Activated CD8-positive, alpha-beta memory T cell treated with anti-CD3 and anti-CD28 coated beads for 1 hour (primary cell): ENCODE measurements at places on chromosomes 7 and 10.

GRCh38 chr7:38938001-38938485, 29.1 kb upstream of the VPS41 start:
- no peak for DNase-seq

DNA sequence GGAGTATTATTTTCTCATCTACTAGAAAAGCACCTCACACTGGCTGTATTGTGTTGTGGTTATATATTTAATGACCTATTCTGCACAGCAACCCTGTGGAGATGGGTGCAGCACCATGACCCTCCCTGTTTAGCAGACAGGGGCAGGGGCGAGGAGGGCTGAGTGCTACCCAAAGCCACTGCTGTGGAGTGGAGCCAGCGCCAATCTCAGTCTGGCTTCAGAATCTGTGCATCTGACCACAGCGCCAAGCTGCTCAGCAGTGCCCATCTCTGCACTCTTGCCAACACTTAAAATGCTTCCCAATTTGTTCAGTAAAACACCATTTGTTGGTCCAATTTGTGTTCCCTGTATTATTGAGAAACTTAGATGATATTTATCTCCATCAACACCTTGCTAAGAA, 239.1 kb downstream of the ZMYND11 start:
- no peak for DNase-seq

DNA sequence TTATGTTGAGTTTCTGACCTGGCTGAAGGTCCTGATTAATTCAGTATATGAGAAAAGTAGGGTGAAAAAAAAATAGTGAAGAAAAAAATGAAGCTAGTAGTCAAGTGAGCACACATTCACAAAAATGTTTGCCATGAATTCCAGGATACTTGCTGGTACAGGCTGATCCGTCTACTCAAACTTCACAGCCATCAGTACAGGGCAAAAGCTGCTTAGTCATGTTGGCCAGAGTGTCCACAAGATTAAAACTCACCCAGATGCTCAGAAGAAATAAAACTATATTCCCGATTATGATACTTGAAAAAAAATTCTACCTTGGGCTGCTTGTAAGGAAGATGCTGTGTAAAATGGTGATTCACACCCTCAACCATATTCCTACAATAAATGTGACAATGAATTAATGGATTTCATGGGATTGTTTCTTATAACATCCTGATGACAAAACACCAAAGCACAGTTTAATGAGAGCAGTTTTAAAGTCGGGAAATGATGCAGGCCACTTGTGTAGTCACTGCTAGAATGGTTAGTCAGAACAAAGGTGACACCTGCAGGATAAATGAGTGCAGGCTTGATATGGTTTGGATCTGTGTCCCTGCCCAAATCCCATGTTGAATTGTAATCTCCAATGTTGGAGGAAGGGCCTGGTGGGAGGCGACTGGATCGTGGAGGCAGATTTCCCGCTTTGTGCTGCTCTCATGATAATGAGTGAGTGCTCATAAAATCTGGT, 49.2 kb upstream of the ANKRD1 start:
- no peak for DNase-seq

DNA sequence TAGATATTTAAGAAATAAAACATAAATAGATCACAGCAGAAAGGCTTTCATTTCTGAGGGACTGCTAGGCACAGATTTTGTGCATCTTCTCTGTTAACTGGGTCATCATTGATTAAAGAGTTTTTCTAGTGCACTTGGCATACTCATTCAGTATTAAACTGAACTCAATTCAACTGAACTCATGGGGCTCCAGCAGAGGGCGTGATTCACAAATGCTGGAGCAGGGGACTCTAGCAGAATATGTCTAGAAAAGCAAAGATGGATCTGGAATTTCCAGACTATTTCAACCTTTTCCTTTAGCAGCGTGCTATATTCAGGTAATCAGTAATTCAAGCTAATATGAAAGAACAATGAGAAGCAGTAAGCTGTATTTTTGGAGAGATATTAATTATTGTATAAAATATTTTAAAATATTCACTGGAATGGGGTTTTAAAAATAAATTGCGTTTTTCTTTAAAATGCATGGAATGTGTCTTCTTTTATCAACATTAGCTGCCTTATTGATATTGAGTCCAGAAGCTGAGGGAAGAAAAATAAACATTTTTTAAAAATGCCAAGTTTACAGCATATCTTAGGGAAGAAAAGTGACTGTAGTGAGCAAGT, 296.8 kb upstream of the CACNA2D1 start:
- no peak for DNase-seq

DNA sequence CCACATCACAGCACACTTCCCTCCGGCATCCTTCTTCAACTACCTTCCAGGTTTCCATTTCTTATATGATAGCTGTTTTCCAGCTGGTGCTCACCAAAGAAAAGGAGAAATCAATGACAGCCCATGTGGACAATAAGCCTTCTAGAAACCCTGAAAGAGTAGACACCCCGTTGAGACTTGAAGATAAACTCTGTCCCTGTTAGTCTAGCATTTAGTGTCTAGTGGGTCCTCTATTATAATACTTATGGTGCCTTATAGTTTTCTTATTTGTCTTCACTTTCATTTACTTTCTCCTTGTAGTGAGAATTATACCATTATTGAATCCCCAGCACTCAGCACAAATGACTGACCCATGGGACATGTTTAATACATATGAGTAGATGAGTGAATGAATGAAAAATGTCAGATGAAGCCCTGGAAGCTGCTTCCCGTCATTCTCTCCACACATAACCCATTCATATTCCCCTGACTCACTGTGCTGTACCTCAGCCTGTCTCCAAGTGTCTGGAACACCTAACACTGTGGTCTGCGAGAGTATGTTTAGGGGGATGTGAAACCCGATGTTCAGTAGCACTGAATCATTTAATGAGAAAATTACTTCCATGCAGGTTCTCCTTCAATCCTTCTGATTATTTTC, 377.6 kb downstream of the GPR158 start:
- no peak for DNase-seq

DNA sequence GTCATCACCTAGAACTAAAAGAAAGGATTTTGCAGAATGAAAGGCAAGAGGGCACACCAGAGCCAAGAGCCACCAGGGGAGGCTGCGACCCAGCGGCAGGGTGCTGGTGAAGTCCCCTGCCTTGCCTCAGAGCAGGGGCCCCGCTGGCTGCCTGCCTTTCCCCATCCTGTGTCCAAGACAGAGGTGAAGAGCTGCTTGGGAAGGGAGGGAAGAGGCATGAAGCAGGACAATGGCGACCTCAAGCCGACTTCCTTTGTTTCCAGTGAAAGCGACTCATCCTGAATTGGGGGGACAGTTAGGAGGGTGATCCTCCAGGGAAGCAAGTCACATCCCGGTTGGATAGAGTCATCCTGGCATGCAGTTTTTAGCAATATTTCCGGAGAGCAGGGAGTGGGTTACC, 255.5 kb upstream of the YAE1 start:
- DNase-seq: no peak

- no peak for DNase-seq
Measured at GRCh38 chr10:72814099-72814790, 79.3 kb upstream of the OIT3 start.

DNA sequence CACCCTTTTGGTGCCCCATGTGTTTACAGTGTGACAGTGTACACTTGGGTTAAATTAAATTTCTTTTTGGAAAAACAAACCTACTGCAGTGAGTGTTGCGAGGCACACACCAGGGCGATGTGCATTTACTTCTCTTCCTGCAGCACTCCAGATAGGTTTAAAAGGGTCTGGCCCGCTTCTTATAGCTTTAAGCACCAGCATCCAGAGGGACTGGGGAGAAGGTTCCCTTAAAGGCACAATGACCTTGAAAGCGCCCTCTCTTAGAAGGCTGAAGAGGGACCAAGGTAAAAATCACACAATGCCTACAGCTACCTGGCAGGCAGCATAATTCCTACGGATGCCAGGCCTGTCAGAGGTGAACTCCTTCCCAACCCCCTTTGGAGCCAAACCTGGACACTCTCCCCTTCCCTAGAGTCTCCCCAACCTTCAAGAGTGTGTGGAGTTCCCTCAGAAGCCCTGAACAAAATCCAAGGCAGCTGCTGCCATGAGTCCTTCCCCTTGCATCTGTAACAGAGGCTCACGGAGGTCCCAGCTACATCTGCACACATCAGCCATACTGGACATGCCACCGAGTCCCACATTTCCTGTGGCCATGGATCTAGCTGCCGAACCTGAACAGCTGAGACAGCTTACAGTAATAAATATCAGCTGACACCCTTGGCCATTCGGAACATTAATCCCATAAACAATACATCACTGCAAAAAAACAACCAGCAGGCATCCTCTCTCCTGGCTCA, 33.2 kb downstream of the TRIM8 start:
- no peak for DNase-seq

DNA sequence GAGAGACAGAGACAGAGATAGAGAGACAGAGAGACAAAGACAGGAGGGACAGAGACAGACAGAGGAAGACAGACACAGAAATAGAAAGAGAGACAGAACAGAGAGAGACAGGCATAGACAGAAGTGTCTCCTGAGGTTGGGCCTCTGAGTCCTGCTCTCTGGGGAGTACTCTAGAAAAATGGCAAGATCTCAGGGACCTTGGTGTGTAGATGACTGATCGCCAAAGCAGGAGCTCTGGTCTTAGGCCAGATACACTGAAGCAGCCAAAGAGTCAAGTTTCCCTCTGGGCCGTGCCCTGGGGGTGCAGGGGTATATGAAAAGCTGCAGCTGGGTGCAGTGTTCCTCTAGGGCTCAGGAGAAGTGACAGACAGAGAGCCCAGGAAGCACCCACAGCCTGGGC, 176.6 kb upstream of the TNS3 start:
- DNase-seq: no peak

DNA sequence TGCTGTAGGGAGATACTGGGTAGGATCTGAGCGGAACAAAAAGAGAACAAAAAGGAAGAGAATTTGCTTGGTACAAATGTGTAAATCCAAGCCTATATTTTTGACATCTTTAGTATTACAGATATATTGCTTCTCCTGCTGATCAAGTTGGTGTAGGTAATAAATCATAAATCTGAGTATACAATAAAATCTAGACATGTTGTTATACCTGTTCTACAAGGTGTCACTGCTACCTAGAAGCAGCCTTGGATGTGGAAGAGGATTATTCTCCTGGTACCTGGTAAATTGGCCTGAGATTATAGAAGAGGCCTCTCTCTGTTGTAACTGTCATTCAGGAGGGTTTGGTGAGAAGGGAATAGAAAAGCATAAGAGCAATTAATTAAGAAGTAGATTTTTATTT, 89.9 kb upstream of the LSM8 start:
- no peak for DNase-seq

GRCh38 chr10:24882047-24882698, 70.2 kb downstream of the PRTFDC1 start:
- no peak for DNase-seq

DNA sequence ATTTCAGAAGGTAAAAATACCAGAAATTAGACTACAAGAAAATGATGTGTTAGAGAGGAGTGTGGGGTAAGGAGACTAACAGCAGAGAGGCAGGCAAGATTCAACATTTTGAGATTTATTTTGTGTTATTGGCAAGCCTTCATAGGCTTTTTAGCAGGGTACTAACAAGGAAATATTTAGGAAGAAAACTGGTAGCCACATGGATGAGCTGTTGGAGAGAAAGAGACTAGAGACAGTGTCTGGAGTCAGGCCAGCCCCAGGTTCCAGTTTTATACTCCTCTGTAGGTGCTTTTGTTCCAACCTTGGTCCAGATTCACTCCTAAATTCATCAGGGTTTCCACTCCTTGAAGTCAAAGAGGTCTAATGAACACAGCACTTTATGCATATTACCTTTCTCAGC, 41.1 kb downstream of the GPRIN2 start:
- DNase-seq: no peak

DNA sequence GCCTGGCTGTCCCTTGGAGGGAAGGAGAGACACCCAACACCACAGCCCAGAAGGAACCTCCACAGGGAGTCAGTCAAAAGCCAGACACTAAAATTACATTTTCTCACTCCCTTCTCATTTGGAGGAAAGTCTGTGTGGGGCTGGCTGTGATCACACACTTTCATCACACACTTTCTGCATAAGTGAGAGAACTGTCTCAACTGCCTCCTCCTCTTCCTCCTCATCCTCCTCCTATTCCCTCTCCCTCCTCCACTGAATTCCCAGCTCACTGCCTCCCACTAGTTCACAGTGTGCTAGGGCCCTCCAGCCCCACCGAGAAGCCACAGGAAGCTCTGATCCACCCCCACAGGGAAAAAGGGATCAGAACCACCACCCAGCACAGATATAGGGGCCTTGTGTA, 91.6 kb downstream of the KCNMA1 start:
- DNase-seq: no peak

DNA sequence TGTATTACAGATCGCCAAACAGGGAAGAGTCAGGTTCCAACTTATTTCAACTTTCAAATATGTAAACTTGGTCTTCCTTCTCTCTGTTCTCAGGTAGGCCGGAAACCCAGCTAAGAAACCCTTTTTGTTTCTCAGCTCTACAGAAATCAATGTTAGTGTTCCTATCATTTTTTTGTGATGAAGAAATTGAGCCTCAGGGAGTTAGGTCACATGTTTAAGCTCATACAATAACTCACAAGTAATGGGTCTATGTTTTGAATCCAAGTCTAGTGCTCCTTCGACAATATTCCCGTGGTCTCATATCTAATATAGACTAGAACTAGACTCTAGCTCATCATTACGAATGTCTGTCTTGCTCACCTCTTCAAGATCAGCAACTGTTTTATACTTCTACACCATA, 22.3 kb downstream of the DENND2A start:
- no peak for DNase-seq

GRCh38 chr7:77580762-77581350, 43.8 kb downstream of the PTPN12 start:
- no peak for DNase-seq

- no peak for DNase-seq
Measured at GRCh38 chr10:132728321-132728720, 57.6 kb downstream of the NKX6-2 start.

DNA sequence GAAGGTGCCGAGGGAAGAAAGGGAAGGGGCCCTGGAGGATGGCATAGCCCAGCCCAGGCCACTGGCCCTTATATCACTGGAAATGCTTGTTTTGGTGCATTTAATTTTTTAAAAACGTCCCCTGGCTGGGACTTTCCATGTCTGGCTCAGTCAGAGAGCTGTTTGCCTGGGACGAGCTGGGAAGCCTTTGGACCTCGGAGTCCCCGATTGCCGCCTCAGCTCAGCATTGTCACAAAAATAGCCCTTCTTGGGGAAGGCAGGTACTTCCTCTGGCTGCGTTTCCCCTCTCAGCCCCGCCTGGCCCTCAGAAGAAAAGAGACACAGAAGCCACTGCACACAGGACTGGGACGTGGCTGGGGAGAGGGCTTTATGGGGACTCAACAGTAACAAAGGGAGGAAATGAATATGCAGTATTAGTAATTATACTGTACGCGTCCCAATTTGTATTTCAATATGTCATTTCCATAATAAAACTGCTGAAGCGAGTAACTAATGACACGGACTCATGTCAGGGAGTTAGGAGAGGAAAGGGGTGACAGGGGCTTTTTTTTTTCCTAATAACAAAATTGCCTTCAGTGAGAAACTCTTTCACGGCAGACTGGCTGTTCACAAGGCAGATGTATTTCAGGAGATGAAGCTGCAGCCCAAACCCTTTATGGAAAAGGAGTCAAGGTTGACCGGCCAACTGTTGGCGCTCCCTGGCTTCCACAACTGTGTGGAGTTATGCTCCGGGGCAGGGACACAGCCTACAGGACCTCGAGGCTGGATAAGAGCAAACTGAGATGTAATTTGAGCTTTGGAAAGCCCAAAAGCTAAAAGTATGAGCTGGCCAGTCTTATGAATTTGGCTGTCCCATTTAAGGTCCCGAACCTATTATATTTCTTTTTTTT, 31.0 kb upstream of the MXI1 start:
- no peak for DNase-seq

GRCh38 chr10:46234026-46234425, 52.8 kb upstream of the ANTXRL start:
- no peak for DNase-seq
